ENCODE measurements at places on chromosomes 7 and 10. TPM values are rescaled to one million over a fixed set of nuclear protein-coding genes. Genes with fewer than 3 reads are reported as not detected.

The GCK gene
- total RNA-seq = 0.75 TPM

GRCh38 chr10:44205067-44205466, 179.8 kb downstream of the CXCL12 start:
- no peak for DNase-seq

The TMEM236 gene
- 0.14 TPM for total RNA-seq

The TDRD1 gene
- total RNA-seq = not detected

The COL28A1 gene
- 0.14 TPM for total RNA-seq

GRCh38 chr10:78035025-78035424, 1.4 kb downstream of the RPS24 start:
- DNase-seq = no peak

DNA sequence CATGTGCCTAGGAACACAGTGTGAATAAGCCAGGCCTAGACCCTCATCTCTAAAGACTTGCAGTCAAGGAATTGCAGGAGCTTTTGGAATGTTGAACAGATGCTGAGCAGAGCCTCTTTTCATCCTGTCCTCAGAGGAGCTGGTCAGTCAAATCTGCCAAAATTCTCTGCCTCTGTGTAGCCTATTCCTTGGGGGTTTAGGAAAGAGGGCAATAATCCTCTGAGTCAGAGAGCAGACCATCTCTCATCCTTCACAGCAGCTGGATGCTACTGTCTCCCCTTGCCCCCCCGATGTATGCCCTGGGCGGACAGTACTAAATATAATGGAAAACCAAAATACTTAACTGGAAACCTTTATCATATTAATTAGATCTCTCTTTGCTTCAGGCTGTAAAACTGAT, 52.6 kb downstream of the BICC1 start:
- DNase-seq = no peak

DNA sequence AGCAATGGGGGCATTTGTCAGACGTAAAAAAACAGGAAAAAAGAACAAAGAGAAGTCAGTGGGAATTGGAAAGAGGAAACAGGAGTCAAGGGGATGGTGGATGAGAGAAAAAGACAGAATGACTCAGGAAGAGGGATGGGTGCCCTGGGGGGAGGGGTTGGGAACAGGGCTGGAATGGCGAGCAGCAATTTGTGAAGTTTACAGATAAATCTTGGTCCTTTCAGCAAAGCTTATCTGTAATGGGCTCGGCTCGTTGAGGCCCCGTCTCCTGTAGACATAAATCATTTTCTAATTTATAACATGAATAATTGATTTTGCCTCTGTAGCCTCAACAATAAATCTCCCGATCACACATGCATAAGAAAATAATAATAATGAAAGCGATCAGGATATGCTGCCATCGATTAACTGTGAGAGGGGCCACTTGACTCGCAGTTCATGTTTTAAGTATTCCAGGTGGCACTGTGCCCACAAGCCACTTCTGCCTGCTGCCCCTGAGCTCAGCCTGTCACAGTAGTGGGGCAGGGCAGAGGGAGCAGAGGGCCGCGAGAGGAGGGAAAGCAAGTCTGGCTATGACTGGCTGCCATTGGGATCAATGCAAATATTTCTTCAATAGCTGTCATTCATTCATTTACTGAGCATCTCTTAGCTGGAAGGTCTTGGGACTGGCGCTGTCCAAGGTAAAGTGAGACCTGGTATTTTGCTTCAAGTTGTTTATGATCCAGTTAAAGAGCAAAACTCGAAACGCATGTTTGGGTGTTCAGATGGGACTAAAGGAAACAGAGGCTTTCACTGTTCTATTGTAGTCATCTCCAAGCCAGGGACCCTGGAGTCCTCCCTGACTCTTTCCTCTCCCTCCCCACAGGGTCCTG, 47.4 kb upstream of the R3HCC1L start:
- no peak for DNase-seq

GRCh38 chr10:12538491-12538995, 189.2 kb downstream of the CAMK1D start:
- DNase-seq = no peak

DNA sequence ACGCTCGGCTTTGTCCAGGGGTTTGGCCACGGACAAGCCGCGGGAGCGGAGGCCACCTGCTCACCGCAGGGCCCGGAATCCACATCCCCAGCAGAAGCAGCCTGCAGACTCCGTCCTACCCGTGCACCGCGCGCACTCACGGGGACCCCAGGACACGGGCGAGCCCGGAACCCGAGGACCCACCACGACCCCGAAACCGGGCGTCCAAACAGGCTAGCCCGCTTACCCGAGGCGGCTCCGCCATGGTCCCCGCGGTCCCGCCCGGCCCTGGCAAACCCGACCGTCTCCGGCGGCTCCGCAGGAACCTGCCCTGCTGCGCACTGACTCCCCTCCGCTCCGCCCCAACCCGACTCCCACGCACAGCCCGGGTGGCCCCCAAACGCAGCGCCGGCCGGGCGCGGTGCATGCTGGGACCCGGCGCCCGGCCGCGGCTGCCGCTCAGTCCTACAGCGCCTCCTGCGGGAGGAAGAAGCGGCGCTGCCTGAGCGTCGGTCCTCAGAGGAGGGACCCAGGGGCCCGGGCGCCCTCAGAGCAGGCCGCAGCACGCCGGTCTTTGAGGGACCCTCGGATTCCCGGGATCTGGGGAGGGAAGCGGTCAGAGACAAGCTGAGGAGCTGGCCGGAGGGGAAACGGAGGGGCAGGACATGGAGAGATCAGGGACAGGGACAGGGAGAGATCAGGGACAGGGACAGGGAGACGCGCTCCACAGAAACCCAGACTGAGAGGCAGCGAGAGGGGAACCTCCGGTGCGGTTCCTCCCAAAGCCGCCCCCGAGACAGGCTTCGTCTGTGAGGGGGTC, at the start of gene ZNF786:
Gene ZNF786, minus strand, starts transcription at position 322 of the 799 bp plus-strand sequence. Its CDS starts 78 bp downstream, at position 244.
- DNase-seq = peak; percentile 48

GRCh38 chr10:75388082-75388481, 13.5 kb downstream of the ZNF503 start:
- DNase-seq = no peak

DNA sequence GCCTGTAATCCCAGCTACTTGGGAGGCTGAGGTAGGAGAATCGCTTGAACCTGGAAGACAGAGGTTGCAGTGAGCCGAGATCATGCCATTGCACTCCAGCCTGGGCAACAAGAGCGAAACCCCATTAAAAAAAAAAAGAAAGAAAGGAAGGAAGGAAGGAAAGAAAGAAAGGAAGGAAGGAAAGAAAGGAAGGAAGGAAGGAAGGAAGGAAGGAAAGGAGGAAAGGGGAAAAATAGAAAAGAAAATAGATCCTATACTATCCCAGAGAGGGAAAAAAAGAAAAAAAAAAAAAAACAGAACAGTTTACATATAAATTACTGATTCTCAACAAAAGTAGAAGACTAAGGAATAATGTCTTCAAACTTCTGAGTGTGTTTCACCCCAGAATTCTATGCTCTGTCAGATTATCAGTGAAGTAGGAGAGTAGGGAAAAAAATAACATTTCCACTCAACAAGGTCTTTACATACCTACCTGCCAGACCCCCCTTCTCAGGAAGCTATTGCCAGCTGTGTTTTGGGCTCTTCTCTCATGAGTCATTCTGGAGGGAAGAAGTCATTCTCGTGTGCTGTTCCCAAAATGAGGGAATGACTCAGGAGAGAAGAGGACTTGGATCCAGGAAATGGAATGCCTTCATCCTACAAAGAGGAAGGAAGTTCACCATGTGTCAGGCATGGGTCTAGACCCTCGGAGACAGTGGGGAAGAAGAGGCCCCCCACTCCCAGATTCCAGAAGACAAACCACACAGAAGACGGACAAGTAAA, 20.9 kb downstream of the RGS10 start:
- DNase-seq = peak; percentile 78

DNA sequence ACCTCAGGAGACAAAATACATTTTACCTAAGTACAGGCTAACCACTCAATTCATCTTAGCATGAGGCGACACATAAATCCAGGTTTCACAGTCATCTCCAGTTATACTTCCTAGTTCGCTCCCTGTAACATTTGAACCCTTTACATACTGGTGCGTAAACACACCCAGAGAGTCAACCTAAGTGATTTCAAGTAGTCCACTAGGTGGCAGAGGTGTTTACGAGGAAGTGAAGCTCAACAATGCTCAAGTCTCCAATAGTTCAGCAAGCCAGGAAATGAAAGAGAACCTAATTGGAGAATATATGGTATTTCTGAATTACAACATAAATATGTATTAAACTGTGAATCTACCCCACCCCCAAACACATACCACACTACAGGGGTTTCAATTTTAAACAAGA, 76.3 kb upstream of the ABCB5 start:
- DNase-seq = no peak

The PNLIP gene
- total RNA-seq = not detected

- no peak for DNase-seq
Observed at GRCh38 chr7:46205478-46205877, 284.4 kb upstream of the IGFBP3 start.

DNA sequence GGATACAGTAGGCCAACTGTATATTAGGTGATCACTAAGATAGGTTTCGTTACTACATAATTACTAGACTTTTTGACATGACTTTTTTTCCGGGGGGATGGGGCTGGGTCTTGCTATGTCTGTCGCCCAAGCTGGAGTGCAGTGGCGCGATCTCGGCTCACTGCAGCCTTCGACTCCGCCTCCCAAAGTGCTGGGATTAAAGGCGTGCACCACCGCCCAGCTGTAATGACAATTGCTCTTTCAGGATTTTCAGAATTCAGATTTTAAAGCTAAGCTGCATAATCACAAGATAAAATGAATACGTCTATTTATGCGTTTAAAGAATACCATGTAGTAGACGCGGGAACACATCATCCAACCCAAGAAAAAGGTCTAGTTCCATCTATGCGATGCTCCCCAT, 982 bp downstream of the IDI1 start:
- DNase-seq = no peak

DNA sequence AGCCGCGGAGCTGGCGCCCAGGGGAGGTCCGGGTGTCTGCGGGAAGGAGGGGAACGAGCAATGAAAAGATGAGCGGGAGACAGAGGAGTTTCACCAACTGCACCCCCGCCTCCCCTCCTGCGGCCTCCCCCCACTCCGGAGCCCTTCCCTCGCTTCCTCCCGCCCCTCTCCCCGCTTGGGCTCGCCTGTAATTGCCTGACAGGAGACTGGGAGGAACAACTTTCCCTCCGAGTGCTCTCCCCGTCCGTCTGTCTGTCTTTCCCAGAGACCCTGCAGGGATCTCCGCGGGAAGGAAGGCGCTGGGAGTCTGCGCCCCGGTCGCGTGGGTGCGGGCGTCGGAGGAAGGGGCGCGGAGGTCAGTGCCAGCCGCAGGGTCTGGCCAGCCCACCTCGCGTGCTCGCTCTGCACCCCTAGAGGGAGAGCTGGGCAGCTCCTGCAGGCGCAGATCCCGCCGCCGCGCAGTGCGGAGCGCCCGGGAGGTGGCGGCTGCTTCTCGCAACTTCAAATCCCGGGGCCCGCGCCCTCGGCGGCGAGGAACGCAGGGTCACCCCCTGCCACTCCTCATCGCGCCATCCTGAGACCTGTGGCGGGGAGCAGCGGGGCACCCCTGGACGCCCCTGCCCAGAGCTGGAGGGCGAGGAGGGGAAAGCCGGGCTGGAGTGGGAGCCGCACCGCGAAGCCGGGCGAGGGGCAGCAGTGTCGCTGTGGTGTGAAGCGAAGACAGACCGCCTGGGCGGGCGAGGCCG, 511 bp upstream of the NRP1 start:
- no peak for DNase-seq

- DNase-seq = peak; percentile 53
Observed at GRCh38 chr7:77409739-77410547, 6.2 kb downstream of the GSAP start.

The LRWD1 gene
- total RNA-seq = 38.0 TPM

The PLXNA4 gene
- total RNA-seq = 0.14 TPM

DNA sequence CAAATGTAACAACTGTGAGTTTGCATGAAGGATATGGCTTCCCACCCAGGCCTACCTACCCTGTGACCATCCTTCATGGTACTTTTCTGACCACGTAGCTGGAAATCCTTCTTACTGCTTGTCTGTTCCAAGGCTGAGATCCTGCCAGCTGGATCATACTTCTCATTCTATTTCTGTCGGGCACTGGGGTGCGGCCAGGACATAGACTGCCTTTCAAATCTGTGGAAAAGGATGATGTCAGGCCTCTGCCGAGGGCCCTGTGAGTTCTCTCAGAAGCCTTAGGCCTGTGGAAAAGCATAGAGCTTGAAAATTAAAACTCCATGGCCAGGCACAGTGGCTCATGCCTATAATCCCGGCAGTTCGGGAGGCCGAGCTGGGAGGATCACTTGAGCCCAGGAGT, 10.0 kb downstream of the VWC2 start:
- DNase-seq = no peak

DNA sequence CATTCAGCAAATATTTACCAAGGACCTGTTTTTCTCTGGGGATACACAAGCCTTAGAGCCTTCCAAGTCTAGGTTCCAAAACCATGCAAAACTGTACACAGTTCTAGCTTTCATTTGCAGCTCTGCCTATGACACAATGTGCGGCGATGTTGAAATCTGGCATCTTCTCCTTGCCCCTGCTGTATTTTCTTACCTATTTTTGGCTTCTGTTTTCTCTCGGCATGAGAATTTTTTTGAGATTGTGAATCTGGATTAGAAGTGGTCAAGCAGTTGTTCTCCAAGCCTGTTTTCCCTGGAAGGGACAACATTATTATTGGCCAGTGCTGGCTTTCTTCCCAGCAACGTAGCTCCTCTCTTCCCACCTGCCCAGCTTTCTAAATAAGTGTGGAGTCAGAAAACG, 176.3 kb downstream of the CREB5 start:
- no peak for DNase-seq

DNA sequence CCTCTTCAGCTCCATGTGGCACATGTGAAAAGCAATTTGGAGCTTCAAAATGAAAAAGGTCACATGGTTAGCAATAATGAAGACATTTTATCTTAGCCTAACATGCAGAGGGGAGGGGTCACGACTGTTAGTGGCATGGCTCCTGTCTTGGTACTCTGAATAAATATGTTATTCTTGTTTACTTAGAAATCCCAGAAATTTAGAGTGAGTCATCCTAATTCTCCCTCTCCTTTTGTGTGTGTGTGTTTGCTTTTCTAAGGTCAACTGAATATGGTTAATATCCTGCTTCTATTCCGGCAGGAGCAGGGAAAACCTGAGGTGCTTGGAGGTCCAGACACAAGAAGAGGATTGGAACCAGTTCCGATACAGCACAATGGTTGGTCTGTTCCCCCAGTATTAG, 17.6 kb downstream of the BCCIP start:
- no peak for DNase-seq

DNA sequence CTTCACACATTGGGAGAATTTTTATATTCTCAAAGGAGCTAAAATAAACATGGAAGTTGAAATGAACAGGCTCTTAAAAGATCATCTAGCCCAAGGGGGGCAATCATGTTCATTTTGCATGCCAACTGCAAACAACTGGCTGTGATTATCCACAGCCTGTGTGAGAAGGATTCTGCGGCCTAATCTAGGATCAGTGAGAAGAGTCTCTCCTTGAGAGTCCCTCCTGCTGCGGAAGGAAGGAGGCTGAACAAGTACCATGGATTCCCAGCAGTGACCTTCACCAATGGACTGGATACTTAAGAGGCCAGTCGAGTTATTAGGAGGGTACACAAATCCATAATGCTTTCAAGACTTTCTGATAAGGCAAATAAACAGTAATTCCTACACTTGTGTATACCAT, 76.7 kb downstream of the IGF2BP3 start:
- DNase-seq = no peak

- DNase-seq = no peak
Observed at GRCh38 chr7:34664755-34665154, 6.7 kb downstream of the NPSR1 start.

- no peak for DNase-seq
Observed at GRCh38 chr10:50855015-50855414, 30.4 kb downstream of the A1CF start.

The CALCR gene
- total RNA-seq = not detected
